ENCODE measurements at places on chromosomes 6 and 20.

DNA sequence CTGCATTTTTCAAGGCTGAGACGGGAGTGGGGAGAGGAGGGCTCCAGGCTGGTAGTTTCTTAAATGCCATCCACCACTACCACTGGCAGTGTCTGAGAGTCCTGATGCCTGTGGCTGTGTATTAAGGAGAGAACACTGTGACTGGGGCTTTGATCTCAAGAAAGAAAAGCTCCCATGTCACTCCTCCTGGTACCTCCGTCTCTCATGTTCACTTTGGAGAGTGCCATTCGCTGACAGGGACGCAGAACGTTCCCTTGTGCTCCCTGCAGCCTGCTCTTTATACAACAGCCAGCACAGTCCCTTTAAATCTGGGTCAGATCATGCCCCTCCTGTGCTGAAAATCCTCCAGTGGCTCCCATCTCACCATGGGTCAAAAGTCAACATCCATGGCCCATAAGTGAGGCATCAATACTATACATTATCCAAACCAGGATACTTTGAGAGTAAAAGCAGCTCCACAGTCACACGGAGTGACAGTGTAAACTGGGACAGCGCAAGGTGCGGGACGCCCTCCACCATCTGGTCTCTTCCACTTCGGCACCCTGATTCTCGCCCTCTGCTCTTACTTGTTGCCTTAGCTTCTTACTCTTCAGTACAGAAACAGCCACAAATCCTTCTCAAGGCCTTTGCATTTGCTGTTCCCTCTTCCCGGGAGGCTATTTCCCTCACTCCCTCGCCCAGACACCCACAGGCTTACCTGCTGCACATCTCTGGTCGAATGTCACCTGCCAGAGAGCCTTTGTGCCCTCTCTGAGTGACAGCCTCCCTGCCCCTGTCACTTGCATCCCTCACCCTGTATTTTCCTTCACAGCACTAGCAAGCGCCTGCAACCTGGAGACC is 20.0 kb downstream of the PDYN start:
- no peak for DNase-seq

- no peak for DNase-seq
Measured at GRCh38 chr6:8383584-8383983, 51.8 kb downstream of the SLC35B3 start.

GRCh38 chr20:63775096-63775978 is 35.8 kb downstream of the SLC2A4RG start:
- peak; percentile 9 for DNase-seq

GRCh38 chr20:59299945-59300332 is 472 bp upstream of the EDN3 start:
- no peak for DNase-seq

GRCh38 chr6:105553171-105553570 is 150.3 kb upstream of the PREP start:
- DNase-seq = no peak

DNA sequence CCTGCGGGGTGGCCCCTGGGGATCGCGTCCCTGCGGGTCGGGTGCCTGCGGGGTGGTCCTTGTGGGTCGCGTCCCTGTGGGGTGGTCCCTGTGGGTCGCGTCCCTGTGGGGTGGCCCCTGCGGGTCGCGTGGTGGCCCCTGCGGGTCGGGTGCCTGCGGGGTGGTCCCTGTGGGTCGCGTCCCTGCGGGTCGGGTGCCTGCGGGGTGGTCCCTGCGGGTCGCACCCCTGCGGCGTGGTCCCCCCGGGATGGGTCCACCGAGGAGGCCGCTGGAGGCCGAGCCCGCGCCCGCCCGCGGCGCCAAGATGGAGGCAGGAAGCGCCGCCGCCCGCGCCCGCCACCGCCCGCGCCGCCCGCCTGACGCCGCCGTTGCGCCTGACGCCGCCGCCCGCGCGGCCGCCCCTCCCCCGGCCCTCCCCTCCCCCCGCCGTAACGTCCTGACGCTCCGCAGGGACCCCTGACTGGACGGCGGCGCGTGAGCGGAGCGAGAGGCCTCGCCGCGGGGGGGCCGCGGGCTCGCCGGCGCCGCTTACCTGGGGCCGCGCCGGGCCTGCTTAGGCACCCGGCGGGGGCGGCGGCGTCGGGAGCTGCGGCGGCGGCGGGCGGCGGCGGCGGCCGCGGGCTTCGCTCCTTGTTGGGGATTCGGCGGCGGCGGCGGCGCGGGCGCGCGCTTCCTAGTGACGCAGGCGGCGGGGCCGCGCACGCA is at the start of gene GMEB2:
TSS of gene GMEB2 (minus strand) at position 678 of the 705 bp plus-strand sequence. CDS start 7,704 bp downstream, outside the sequence.
- no peak for DNase-seq

DNA sequence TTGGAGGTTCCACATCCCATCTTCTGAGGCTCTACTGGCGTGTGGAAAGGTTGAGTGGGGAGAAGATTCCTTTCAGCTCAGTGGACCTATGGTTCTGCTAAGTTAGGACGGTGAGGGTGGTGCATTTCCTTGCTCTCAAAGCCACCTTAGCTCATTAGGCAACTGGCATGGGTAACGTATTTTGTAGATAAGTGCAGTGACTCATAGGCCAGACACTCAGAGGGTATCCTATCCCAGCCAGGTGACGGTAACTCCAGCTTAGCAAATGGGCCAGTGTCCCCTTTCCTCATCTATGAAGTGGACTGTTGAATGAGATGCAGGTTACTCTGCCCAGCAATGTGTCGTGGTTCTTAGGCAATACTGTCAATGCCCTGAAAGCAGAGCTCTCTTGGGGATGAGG is 3.7 kb downstream of the RPS6KA2 start:
- no peak for DNase-seq

GRCh38 chr6:66200390-66200789 is 493.4 kb upstream of the EYS start:
- DNase-seq = no peak

GRCh38 chr6:35293681-35294080 is 3.9 kb upstream of the DEF6 start:
- DNase-seq = no peak

- no peak for DNase-seq
Measured at GRCh38 chr6:136647363-136647852, 97.2 kb upstream of the MAP7 start.

GRCh38 chr6:115935361-115935760 is 125.3 kb downstream of the FRK start:
- DNase-seq = no peak

DNA sequence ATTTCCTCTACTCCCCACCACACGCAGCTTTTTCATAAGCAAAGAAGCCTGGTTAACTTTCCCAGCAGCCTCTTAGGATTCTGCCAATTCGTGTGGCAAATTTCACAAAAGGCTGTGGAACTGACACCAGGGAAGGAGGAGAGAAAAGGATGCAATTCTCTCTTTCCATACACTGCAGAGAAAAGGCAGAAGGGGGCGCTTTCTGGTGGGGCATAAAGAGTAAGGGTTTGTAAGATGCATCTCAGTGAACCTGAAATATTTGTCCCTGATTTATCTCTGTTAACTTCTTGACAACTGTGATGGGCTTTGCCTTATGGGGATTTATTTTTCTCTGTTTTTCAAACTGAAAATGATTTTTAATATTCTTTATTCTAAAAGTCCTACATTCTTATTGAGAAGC is 45.5 kb upstream of the GLP1R start:
- no peak for DNase-seq

DNA sequence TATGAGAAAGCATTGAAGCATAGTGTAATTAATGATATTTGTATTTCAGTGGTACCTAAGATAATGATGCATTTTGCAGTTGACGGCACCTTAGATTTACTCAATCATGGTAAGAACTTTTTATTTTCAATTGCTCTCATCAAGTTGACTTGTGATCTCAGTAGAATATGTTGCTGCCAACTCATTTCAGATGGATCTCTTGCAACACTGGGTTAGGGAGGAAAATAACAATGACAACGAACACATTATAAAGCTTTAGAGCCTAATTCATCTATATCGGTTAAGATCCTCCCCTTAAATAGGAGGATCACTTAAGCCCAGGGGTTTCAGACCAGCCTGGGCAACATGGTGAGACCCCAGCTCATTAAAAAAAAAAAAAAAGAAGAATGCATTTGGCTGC is 18.0 kb upstream of the TBC1D22B start:
- DNase-seq = no peak

DNA sequence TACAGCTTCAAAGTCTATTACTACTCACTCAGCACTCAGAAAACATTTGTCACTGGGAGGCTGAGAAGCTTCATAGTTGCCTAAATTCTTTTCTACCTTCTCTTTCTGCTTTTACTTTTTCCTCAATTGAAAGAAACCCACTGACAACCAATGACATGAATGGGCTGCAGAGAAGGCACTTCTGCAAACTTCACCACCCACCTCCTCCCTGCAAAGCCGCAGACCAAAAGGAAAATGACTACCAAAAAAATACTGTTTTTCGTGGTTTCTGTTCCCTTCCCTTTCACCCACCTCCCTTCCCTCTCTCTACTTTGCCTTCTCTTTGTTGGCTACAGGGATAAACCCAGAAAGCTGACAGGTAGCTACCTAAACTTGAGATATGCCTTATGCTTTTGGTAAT is 3.2 kb downstream of the GNAS-AS1 start:
- no peak for DNase-seq

GRCh38 chr20:36919715-36920333 is 31.7 kb downstream of the SAMHD1 start:
- DNase-seq = peak; percentile 46

- no peak for DNase-seq
Measured at GRCh38 chr20:20568604-20569205, 143.7 kb downstream of the RALGAPA2 start.

DNA sequence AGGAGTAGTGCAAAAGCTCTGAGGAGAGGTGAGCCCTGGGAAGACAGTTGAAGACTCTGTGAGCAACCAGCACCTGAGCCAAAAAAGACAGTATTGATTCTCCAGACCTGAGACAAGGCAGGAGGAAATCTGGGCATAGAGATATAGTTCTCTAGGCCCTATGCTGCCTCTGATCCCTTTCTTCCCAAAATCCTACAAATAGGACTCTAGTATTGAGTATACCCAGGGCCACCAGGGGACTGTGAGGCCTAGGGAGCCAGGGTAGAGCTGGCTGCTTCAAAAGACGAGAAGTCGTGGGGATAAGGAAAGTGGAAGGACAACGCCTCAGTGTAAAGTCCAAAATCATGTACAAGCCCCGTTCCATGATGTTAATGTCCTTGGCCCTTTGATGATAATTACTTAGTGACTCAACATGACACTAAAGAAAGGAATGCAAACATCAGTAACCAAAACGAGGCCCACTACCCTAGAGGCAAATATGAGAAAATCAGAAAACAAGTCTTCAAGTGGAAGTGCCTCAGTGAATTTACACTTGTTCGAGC is 197.3 kb upstream of the PROKR2 start:
- DNase-seq = no peak

- no peak for DNase-seq
Measured at GRCh38 chr20:23605867-23606651, at the start of gene CST9. Gene CST9, minus strand, starts transcription at chr20:23605917. Its CDS starts 53 bp downstream, at chr20:23605864.

GRCh38 chr6:137978252-137978896 is 111.3 kb downstream of the TNFAIP3 start:
- no peak for DNase-seq

GRCh38 chr6:12286373-12287110 is 3.6 kb upstream of the EDN1 start:
- no peak for DNase-seq

GRCh38 chr6:154887051-154887450 is 108.1 kb upstream of the TIAM2 start:
- DNase-seq = no peak

GRCh38 chr6:151240791-151241642 is 1.2 kb downstream of the AKAP12 start:
- no peak for DNase-seq

GRCh38 chr6:24016857-24017256 is 109.2 kb upstream of the NRSN1 start:
- no peak for DNase-seq

DNA sequence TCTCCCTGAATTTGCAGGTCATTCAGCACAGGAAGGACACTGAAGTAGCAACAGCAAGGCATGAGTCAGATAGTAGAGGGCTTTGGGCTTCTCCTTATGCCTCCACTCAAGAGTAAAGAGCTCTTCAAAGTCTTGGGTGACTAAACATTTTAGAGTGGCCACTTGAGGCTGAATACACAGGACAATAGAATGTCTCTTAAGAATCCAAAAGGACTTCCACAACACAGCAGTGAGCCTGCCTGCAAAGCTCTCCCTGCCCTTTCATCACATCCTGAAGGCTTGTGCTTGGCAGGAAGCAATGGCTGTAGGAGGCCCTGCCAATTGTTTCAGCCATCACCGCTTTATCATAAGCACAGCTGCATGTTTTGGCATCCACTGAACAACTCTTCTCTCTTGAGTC is 36.8 kb downstream of the FOXQ1 start:
- peak; percentile 85 for DNase-seq

DNA sequence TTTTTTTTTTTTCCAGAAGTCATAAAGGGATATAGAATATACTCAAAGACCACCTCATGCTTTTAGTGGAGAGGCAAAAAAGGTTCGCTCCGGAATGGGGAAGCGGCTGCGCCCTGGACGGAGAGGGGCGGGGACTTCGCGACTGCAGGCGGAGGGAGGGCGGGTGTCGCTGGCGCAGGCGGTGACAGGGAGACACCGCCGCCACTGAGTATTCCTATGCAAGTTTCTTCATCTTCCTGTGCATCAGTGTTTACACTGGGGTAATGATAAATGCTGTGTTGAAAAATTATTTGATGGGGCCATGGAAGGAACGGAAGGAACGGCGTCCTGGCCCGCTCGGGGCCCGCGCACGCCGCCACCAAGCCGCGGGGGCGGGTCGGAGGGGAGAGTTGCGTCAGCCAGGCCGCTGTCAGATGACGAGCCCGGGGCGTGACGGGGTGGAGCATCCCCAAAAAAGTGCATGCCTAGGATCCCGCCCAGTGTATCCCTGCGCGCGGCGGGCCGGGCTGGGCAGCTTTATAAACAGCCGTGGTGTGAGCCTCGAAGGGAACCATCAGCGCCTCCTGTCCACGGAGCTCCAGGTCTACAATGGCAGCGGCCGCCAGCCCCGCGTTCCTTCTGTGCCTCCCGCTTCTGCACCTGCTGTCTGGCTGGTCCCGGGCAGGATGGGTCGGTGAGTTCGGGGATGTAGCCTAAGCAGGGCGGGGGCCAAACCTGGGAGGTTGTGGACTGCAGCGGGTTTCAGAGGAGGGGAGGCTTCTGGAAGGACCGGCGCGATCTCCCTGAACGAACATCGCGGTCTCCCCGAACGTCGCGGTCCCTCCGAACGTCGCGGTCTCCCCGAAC is at the start of gene ULBP1:
TSS of gene ULBP1 (plus strand) at position 482 of the 846 bp plus-strand sequence. CDS start at position 589, 107 bp downstream.
- peak; percentile 49 for DNase-seq

- no peak for DNase-seq
Measured at GRCh38 chr6:107447663-107448216, 11.6 kb downstream of the PDSS2 start.

DNA sequence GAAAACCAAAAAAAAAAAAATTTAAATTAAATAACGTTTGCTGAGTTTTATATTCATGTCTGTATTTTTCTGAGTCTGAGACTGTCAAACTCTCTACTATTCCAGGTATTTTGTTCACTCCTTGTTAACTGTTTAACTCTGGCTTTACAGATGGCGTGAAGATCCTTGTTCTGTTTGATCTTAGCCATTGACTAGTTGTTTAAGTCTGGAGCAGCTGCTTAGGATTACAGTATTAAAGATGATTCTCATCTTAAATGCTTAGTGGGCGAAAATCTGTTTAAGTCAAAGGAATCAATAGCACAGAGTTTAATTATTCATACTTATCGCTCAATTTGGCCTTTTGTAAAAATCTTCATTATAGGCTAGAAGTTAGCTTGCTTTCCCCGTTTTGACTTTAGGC is 2.4 kb downstream of the PHACTR2 start:
- no peak for DNase-seq

Data from forelimb muscle (tissue), 1 donor.